ENCODE measurements at places on chromosomes 6 and 20.

DNA sequence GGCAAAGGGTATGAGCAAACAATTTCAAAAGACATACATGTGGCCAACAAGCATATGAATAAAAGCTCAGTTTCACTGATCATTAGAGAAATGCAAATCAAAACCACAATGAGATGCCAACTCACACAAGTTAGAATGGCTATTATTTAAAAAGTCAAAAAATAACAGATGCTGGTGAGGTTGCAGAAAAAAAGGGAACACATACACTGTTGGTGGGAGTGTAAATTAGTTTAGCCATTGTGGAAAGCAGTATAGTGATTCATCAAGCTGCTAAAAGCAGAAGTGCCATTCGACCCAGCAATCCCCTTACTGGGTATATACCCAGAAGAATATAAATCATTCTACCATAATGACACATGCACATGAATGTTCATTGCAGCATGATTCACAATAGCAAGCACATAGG is 6.7 kb upstream of the KHDC1L start:
- no peak for DNase-seq

DNA sequence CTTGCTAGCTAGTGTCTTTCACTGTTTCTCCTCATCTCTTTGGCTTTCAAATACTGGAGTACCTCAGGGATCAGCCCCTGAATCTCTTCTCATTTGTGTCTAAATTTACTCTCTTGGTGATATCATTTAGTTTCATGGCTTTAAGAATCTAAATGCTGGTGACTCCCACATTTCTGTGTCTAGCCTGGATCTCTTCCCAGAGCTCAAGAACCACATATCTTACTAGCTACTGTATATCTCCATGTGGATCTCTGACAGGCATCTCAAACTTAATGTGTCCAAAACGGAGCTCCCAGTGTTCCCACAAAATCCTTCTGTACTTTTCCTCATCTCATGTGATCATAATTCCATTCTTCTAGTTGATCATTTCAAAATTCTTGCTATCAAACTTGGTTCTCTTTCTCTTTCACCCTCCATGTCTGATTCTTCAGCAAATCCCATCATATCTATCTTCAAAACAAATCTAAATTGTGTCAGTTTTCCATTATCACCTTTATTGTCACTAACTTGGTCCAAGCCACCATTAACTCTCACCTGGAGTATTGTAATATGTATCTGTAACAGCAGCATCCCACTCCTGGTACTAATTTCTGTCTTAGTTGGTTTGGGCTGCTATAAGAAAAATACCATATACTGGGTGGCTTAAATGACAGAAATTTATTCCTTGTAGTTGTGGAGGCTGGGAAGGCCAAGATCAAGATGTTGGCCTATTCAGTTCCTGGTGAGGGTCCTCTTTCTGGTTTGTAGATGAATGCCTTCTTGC is 45.9 kb downstream of the CCDC170 start:
- no peak for DNase-seq

DNA sequence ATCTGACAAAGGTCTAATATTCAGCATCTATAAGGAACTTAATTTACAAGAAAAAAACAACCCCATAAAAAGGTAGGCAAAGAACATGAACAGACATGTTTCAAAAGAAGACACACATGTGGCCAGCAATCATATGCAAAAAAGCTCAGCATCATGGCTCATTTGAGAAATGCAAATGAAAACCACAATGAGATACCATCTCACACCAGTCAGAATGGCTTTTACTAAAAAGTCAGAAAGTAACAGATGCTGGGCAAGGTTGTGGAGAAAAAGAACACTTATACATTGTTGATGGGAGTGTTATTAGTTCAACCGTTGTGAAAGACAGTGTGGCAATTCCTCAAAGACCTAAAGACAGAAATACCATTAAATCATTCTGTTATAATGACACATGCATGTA is 289.9 kb upstream of the MMS22L start:
- DNase-seq = no peak

DNA sequence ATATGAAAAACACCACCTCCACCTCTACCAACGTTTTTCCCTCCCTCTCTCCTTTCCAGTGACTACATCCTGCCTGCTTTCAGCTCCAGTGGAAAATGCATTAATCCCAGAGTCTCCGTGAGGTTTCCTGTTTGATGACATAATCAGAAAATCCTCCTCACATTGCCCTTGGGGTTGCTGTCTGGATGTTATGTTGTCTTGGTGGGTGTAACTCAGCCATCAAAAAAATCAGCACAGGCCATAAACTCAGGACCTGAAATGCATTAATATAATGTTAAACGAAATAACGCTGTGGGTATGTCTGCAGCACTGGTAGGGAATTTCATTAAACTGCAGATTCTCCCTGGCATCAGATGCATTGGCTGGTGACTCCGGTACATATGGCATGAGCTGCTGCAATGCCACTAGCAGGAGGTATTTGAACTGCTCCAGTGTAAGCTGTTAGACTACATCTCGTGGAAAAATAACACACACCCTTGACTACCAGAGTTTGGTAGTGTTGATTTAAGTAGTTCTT is 297.8 kb downstream of the PRL start:
- DNase-seq = no peak

DNA sequence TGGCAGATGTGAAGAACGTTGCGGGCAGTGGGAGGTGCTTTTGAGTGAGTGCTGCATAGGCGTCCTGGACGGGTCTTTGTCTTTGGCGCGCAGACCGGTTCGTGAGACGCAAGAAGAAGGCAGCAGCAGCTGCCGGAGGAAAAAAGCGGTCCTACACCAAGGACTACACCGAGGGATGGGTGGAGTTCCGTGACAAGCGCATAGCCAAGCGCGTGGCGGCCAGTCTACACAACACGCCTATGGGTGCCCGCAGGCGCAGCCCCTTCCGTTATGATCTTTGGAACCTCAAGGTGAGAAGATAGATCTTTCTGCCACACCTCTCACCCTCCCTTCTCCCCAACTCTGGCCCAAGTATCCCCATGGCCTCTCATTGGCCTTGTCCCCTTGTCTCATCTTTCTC is 1.1 kb downstream of the ABT1 start:
- no peak for DNase-seq

DNA sequence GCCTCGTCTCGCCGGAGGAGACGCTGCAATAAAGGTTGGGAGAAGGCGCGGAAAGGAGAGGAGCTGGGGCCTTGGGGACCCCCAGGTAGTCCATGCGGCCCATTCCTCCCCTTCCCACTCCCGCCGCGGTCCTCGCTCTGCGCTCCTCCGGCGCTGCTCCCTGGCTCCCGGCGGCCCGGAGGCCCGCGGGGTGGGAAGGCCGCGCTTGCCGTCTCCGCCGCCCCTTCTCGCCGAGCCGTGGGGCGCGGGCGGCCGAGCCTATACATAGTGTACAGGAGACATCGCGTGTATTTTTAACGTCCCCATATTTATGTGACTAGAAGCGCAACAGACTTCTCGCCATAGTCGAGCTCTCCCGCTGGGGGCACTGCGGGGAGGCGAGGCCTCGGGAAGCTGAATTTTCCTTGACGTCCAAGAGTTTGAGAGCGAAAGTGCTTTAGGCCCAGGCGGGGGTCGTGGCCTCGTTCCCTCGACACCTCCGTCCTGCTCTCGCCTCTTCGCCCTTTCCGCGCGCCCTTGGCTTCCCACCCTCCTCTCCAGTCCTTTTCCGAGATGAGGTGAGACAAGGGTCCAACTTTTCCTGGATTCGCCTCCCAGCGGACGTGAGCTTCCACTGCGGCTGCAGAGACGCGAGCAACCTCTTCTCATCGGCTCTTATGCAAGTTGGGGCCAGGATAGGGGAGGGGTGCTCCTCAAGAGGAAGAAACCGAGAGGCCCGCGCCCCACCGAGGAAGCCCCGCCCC is 29.0 kb downstream of the SLC12A5 start:
- DNase-seq = no peak

- no peak for DNase-seq
These were observed 224.8 kb downstream of the GJA1 start for GRCh38 chr6:121660277-121660676.

- no peak for DNase-seq
These were observed 144.0 kb downstream of the PRL start for GRCh38 chr6:22152841-22153240.

- no peak for DNase-seq
These were observed 158.1 kb downstream of the SOX4 start for GRCh38 chr6:21751608-21752007.

GRCh38 chr6:139308286-139308916 is 16.6 kb upstream of the TXLNB start:
- no peak for DNase-seq

DNA sequence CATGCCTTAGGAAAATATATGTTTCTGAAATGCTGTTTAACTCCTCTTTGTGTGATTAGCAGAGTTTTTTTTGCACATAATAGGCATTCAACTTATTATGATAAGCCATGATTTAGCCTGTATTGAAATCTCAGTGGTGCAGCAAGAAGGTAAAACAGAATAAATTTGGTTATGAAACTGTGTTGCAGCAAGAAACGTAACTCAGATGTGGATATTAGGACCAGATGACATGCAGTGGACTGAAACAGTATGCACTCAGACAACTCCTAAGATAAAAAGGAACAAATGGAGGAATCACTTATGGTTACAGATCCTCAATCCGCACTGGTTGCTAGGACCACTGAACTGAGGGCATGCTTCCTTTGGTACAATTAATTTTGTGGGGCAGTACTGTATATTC is 254.2 kb upstream of the HSF2 start:
- DNase-seq = no peak

DNA sequence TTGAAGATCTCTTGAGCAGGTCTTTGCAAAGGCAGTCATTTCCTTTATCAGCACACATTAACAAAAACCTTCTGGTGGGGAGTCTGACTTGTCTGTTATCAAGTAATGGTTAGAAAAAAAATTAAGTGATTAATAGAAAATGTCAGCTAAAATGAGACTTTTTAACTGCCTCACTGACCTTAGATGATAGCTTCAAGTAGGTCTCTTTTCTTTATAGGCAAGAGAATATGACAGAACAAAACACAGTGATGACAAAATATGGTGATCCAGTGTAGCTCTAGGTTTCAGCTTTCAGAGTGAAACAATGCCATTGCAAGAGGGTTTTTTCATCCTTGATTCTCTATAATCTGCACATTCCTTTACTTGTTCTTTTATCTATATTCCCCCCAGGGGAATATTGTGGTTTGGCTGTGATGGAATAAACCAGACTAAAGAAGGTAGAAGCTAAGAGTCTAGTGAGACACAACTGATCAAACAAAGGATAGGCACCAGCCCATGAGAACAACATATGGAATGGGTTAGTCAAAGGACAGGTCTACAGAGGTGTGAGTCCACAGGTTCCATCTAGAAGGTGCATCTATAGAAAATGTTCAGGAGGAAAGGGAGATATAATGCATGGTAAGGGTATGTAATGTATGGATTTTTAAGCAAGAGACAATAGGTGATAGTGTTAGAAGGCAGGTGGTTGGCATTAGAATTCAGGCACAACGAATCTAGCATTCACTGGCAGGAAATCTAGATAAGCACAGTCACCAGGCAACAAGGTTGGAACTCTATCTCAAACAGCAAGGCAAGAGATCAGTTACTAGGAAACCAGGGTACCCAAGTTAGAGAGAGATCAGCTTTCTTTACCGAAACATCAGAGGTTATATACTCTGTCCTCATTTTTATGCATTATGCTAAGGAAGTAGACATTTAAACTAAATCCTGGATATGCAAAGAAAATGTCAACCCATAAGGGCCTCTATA is 228.9 kb upstream of the SMLR1 start:
- no peak for DNase-seq

GRCh38 chr20:52422574-52423336 is 231.2 kb upstream of the ZFP64 start:
- no peak for DNase-seq

- no peak for DNase-seq
These were observed 1.7 kb downstream of the TNXB start for GRCh38 chr6:32107406-32107805.

DNA sequence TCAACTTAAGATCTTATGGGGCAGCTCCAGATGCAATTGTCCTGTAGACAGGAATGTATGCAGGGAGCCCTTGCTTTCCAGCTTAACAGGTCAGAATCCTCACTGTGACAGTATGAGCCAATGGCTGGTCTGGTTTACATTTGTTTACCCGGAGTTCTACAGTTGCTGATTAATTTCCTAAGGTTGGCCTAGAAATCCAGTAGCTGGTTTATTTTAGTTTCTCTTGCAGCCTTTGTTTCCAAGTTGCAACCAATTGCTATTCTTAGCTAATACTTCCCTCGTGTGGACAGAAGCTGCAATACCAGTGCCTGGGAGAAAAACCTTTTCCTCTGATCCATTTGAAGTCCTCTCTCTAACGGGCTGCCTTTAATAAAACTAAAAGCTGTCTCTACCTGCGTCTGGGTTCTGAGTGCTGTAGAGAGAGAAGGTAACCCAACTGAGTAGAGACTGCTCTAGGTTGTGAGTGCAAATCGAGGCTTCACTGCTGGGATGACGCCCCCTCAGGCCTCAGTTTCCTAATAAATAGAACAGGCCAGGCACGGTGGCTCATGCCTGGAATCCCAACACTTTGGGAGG is 45.9 kb downstream of the ZNF217 start:
- DNase-seq = peak; percentile 44

DNA sequence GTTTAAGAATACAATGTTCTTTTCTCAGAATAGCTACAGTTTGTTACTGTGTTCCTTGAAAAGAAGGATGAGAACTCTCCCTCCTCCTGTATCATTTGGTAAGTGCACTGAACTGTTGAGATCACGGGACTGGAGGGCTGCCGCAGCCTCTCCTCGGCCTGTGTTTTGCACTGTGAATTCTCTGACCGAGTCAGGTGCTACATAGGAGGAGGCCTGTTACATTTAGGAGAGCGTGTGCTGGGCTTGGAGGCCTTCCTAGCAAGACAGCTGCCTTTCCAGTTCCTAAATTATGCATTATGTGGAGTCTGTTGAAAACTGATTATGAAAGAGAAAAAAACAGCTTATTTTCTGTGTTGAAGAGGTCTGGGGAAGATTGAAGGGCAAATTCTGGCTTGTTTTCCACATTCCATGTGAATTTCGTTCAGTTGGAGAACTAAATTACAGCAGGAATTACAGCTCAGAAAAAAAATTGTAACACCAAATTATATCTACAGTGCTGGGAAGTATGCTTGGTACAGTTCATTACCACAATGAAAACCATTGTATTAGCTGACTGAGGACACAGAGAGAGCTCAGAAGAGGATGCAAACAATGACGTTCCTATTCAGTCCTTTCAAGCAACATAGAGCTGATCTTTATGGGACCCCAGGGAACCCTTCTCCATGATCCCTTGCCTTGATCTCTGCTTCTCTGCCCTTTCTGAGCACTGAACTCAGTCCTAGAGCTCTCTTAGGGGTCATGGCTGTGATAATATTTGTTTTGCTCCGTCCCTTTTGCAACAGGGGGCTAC is 2.8 kb downstream of the TMC2 start:
- DNase-seq = no peak

Measured in NCI-H146 (cell line).